Stimulated activated CD8-positive, alpha-beta memory T cell treated with anti-CD3 and anti-CD28 coated beads, Interleukin-4, amount 100 ng/mL, for 4 hours (primary cell): ENCODE measurements at places on chromosomes 3 and 15.
A peak's percentile ranks its signal among the peaks of the same experiment; 100 is the strongest.

DNA sequence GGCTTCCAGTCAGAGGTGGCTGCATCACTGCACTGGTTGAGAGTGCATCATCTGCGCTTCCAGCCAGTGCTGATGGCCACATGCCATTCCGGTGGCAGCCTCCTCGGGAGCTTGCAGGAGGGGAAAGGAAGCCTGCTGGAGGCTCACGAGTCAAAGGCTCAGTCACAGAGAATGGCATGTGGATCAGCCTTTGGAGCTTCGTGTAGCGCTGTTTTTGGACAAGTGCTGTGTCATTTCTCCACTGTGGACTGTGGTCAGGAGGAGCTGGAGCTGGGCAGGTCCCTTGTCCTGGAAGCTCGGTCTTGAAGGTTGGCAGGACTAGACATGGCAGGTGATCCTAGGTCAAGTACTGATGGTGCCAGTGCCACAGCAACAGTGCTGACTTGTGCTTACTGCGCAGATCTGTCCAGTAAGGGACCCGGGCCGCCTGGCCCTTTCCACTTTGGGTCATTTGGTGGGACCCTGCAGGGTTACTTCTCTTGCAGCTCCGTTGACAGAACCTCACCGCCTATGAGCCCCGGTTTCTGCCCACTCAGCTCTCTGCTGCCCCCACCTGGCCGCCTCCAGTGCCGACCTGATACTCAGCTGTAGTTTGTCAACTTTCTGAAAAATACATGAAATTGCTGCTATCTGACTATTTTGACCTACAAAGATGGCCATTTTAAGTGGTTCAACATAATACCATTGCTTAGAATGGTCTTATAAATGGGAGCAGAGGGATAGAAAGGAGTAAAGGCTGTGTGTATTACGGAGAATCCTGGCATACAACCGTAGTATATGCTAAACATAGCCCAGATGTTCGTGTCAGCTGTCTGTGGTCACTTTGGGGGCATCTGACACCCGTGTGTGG is 27.6 kb upstream of the TRPM1 start:
- DNase-seq: peak; percentile 61

DNA sequence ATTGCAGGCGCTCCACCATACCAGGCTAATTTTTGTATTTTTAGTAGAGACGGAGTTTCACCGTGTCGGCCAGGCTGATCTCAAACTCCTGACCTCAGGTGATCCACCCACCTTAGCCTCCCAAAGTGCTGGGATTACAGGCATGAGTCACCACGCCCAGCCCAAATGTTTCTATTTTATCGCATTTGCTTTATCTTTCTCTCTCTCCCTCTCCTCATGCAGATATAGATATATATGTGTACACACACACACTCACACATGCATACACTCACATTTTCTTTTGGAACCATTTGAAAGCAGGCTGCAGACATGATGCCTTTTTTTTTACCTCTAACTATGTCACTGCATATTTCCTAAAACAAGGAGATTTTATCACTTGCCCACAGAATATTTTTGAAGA is 7.3 kb upstream of the MCCC1 start:
- DNase-seq: no peak

GRCh38 chr3:38235466-38235865 is 30.1 kb upstream of the SLC22A13 start:
- no peak for DNase-seq

DNA sequence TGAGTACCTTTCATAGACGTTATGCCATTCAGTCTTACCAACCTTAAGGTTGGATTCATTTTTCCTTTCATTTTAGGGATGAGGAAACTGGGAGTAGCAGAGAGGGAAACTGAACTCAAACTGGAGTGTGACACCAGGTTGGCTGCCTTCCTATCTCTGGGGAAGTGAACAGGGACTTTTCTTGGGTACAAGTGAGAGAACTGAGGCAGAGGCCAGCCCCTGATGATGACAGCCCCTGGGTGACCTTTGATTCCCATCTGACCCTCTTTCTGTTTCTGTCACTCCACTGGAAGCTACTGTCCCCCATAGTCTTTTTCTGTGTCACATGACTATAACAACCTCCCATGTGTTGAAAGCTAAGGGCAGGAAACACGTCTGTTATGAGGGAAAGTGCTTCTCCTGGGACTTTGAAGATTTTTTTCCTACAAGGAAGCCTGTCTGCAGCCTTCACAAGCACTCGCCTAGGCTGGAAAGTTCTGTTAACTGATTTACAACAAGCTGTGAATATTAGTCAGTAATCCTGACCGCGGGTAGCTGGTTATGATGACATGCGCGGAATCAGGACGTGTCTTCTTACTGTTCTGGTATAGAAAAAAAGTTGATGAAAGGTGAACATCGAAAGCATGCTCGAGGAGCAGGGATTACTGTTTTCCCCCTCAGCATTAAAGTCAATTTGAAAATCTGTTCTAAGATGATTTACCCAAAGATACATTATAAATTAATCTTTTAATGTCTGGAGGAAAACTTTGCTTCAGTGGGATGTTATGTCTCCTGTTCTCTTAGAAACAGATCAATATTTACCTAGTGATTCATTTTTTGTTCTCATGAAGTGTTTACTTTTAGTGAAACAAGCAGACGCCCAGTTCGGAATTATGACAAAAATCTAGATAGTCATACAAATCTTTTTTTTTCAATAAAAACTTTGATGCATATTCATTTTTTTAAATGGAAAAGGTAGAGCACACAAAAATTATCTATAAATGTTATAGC is 31.5 kb downstream of the ABHD2 start:
- DNase-seq: no peak

DNA sequence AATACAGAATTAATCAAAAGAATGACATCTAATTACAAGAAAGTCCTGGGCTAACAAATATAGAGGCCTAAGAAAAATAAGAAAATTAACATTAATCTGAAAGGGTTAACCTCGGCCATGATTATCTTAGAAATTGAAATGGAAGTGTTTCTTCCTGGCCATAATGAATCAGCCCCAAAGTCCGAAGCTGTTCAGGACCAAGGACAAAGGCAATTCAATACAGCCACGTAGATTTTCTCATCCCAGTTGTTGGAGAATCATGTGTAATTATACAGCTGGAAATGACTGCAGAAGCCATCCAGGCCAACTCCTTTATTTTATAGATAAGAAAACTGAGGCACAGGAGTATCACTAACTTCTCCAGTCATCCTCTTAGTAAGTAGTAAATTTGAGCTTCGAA is 38.0 kb upstream of the GBE1 start:
- no peak for DNase-seq

- DNase-seq: no peak
Measured at GRCh38 chr15:73142802-73143762, 90.8 kb downstream of the NEO1 start.

GRCh38 chr3:182455011-182455410 is 338.3 kb upstream of the ATP11B start:
- no peak for DNase-seq

DNA sequence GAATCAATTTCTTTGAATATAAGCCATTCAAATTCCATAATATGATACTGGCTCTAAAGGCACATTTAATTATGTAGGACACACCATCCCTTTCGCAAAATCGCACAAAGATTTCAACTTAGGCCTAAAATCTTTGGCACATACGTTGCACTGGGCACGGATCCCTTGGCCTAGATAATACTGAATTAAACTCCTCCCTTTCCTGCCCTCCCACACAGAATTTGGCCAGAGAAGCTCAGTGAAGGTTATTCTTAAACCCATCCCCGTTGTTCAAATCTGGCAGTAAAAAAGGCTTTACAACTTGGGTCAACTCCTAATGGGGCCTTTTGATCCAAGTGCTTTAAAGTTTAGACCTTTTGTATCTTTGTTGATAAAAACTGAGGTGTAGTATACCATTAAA is 247.2 kb downstream of the PTPRG start:
- DNase-seq: no peak

GRCh38 chr3:24639481-24640329 is 145.1 kb upstream of the THRB start:
- no peak for DNase-seq

DNA sequence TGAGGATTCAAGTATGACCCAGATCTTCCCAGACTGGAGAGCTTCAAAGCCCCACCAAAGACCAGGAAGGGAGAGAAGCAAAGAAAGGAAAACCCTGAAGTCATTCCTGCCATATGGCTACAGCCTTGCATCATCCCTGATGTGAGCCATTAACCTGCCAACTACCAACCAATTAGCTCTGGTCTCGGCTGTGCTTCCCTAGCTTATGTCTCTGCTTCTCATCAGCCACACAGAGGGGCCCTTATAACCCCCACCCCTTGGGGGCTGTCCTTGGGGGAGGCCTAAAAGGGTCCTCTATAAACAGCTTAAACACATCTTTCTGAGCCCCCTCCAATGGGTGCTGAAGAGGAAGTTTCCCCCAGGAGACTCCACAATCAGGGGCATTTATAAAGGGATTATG is 52.8 kb downstream of the NOX5 start:
- DNase-seq: no peak

DNA sequence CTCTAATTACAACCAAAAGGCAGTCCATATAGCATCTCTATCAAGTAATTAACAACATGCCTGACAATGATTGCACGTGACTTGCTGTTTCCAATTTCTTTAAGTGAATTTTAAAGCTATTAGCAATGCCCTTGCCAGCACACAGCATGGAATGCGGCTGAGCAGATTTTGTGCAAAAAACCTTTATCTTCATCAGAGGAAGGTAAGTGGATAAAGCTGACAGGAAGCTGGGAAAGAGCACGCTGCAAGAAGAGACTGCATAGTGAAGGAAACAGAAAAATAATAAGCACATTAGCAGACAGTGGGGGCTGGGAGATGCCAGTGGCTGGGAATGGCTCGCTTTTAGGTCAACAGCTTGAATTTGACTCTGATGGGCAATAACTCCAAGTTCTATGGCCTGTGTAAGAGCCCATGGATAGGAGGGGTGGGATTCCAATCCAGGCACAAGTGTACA is 138.8 kb downstream of the PDZRN3 start:
- DNase-seq: no peak

- no peak for DNase-seq
Measured at GRCh38 chr3:39358333-39358732, 24.8 kb upstream of the SLC25A38 start.

- no peak for DNase-seq
Measured at GRCh38 chr3:118239253-118239652, 795.4 kb downstream of the IGSF11 start.
